Gastrocnemius medialis (tissue), 4 donors: ENCODE measurements at places on chromosomes 2 and 18. TPM values are rescaled to one million over a fixed set of nuclear protein-coding genes. Genes with fewer than 3 reads are reported as not detected.

- no peaks in the 10 kb centered on the region for H3K27me3 ChIP-seq
- no peak overlapping the region for H3K4me3 ChIP-seq
- no peak overlapping the region for H3K27ac ChIP-seq
- no peaks in the 10 kb centered on the region for H3K4me1 ChIP-seq
Observed at GRCh38 chr2:217090024-217090473, 230.2 kb upstream of the TNP1 start.

RAB11FIP5 gene
- 35.3 TPM for total RNA-seq

DNA sequence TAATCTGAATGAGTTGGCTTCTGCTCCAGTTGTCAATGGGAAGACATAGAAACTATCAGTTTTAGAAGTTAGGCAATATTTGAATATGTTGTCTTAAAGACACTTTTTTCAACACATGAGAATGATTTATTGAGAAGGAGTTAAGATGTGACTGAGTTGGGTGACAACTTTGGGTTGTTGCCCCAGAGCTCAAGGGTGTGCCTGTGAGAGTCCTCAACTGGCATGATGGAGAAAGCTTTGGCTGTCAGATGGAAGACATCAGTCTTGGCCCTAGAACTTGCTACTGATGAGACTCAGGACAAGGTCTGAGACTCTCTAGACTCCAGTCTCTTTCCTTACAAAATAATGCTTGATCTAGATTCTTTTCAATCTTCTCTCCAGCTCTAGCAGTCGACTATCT lies 69.0 kb upstream of the CTAGE1 start:
- H3K36me3 ChIP-seq, result no peaks in the 10 kb centered on the region
- no peaks in the 10 kb centered on the region for H3K4me1 ChIP-seq
- no peak overlapping the region for H3K4me3 ChIP-seq
- no peak overlapping the region for H3K27ac ChIP-seq
- DNase-seq, result peak; percentile 19
- H3K27me3 ChIP-seq, result no peaks in the 10 kb centered on the region

GRCh38 chr2:201432621-201433393 lies 18.5 kb downstream of the TRAK2 start:
- H3K27me3 ChIP-seq, result no peaks in the 10 kb centered on the region
- H3K4me1 ChIP-seq, result peaks cover 29% of the 10 kb centered on the region
- peak overlapping the region; percentile 43 for H3K27ac ChIP-seq
- H3K36me3 ChIP-seq, result no peaks in the 10 kb centered on the region
- H3K4me3 ChIP-seq, result no peak overlapping the region

DSC2 gene
- total RNA-seq, result 0.76 TPM

GRCh38 chr2:182259629-182260150 lies 167.1 kb downstream of the PDE1A start:
- H3K27ac ChIP-seq, result no peak overlapping the region
- DNase-seq, result no peak
- H3K4me1 ChIP-seq, result no peaks in the 10 kb centered on the region
- H3K4me3 ChIP-seq, result no peak overlapping the region

TANK gene
- 103 TPM for total RNA-seq

DSC3 gene
- total RNA-seq, result not detected

GRCh38 chr2:38113981-38114708 lies 38.2 kb upstream of the CYP1B1 start:
- no peak overlapping the region for H3K4me3 ChIP-seq
- H3K4me1 ChIP-seq, result peaks cover 4% of the 10 kb centered on the region
- no peak overlapping the region for H3K27ac ChIP-seq
- DNase-seq, result no peak
- no peaks in the 10 kb centered on the region for H3K27me3 ChIP-seq
